ENCODE measurements at places on chromosomes 3 and 15.
A peak's percentile ranks its signal among the peaks of the same experiment; 100 is the strongest.

DNA sequence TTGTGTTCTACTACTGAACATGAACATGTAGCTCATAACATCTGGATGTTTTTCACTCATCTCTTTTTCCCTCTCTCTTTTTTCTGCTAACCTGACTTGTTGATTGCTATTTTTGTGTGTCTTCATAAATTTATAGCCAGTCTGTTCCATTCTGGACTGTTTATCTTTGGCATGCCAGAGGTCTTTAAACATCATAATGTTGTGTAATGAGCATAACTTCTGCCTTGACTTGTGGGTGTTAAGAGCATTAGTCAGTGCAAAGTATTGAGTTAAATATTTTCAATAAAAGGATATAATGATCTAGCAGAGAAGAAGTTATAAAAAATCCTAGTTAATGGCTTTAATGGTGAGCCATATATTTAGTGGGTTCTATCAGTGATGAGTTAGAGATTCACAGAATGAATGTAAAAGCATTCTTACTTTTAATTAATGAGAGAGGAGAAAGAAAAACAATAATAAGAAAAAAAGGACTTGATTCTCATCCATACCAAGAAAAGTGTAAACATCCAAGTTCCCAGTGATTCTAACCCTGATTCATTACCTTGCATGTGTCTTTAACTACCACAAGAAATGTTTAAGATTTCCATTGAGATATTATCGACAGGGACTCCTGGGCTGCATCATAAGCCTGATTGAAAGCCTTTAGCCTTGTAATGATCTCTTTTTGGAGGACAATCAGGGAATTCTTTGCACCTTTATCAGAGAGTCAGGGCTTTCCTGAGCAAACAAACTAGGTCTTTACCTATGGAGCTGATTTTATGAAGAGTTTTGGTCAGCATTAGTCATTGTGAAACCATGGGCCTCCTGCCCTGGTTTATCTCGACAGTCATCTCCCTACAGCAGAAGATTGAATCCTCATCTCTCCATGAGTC is 22.9 kb downstream of the MITF start:
- no peak for DNase-seq

GRCh38 chr3:99952306-99952705 is 134.6 kb downstream of the CMSS1 start:
- DNase-seq, result no peak

DNA sequence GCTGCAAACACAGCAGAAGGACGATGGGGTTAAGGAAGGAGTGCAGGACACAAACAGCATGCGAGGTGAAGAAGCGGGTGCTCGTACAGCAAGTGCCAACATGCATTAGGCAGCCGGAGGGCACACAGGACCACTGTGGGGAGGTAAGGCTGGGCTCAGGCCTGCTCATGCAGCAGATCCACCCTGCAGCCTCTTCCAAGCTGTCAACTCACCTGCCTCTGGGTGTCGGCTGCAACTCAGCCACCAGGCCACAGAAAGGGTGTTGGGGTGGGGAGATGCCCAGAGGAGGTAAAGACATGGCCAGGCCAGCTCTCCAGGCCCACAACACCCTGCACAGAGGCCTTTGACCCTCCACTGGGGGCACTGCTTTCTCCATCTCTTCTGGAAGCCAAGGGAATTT is 44.2 kb downstream of the TGM4 start:
- DNase-seq, result no peak

- no peak for DNase-seq
Observed at GRCh38 chr15:101056366-101057334, 137.5 kb downstream of the LRRK1 start.

DNA sequence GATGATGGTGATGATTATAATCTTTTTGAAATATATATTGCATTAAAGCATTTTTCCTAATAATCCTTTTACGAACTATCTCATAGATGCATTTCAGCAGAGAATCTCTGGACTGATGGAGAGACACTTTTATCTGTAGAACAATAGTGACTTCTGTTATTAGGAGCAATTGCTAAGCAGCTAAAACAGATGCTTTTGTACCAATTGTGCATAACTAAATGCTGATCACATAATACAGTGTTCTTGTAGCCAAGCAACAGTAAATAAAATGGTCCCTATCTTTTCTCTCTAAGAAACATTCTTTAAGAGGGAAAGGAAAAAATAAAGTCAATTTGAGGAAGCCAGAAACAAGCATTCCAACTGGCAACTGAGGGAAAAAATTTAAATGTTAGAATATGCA is 405.8 kb upstream of the GOLIM4 start:
- DNase-seq, result no peak

DNA sequence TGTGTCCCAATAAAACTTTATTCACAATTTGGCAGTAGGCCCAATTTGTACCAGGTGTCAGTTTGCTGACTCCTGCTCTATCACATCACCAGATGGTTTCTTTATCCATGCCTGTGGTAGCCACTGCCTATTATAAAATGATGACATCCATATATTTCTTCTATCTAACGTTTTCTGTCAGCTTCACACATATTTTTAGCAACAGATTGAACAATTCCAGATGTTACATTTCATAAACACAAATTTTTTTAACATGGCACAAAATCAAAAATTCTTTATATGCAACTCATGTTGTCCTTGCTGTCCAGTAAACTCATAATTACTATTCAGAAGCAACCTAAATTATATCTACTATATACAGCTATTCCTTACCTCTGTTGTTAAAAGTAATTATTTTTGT is 1371.6 kb downstream of the NSUN3 start:
- DNase-seq, result no peak

DNA sequence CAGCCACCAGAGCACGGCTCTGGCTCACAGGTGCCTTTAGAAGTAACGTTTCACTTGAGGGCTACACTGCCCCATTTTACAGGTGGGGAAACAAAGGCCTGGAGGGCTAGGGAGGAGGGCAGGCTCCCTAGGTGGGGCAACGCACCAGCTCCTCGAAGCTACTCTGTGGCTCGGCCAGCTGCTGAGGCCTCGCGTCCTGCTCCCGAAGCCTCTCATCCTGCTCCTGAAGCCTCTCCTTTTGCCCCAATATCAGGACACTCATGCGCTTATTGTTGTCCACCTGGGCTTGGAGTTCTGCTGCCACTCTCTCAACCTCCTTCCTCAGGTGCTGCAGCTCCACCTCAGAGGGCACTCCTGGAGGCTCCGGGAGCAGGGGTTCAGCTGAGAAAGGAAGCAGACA is 28.2 kb upstream of the OR4F6 start:
- no peak for DNase-seq

- DNase-seq, result peak; percentile 63
Observed at GRCh38 chr3:73508330-73508954, 116.3 kb downstream of the PDZRN3 start.

DNA sequence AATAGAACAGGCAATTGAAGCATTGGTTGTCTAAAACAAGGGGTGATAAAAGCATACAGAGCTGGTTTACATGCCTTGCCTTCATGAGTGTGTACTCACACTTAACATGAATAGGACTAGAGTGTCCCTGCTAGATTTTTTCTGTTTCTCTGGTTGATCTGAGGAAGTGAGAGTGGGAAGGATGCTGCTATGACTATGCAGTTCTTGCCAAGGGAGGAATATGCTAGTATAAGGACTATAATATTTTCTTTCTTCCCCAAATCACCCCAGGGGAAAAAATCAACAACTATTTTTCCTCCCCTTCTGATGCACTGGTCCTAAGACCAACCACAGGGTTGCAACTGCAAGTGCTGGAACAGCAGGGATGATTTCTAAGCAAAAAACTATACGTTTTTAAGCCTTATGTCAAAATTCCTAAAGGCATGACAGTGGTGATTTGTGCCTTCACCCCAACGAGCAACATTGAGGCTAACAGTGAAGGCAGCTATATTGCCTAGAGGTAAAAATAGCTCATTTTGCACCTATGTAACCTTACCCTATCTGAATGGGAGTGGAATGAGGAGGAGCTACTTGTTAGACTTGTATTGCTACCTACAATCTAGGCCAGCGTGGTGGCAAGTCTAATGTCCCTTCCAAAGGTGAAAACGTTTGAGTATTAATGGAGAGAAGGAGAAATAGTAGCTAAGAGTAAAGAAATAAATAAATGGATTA is 33.5 kb upstream of the USP8 start:
- no peak for DNase-seq

- peak; percentile 87 for DNase-seq
Observed at GRCh38 chr15:90201130-90201943, at the start of gene SEMA4B. Gene SEMA4B (plus strand): TSS chr15:90201330. CDS start chr15:90201579, 249 bp downstream.

DNA sequence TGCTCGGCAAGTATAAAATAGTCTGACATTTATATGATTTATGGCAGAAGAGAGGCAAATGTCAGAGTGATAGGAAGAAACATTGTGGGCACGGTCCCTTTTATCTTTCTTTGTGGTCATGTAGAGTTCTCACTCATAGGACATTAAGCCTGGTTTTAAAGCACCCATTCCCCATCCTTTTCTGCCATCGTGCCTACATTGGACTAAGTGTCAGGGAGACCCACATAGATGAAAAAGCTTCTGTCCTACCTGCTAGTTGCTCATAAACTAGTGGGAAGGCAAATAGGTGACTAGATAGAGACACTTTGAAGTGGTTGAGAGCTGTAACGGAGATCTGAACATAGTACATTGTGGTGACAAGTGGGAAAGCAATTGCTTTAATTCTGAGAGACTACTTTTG is 155.7 kb downstream of the B3GALNT1 start:
- no peak for DNase-seq

- DNase-seq, result no peak
Observed at GRCh38 chr3:71056327-71056726, 527.2 kb downstream of the FOXP1 start.

DNA sequence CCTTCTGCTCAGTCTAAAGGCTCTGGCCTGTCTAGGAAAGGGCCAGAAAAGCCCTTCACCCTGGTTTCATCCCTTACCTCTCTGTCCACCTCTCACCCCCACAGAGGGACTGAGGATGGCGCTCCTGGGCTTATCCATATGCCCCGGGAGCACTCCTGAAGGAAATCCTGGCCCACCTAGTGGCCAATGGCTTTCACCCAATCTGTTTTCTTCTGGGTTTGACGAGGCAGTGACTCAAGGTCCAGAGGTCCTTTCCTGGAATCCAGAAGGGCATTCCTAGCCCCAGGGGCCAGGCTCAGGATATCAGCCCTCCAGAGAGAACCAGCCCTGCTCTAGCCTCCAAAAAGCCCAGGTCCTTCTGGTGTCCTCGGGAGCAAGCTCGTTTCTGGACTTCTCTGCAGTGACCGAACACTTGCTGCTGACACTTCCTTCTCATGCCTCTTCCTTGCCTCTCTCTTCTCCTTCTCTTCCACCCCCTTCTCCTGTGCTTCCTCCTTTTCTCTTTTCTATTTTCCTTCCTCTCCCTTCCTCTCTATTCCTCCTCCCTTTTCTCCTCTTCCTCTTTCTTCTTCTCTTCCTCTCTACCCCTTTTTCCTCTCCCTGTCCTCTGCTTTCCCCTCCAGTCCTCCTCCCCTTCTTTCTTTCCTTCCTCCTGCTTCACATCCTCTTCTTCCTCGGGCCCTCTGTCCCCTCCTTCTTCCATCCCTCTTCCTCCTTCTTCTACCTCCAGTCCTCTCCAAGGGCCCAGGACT is 59.6 kb downstream of the RHCG start:
- DNase-seq, result no peak

GRCh38 chr15:57866149-57866736 is 159.7 kb downstream of the POLR2M start:
- peak; percentile 31 for DNase-seq

DNA sequence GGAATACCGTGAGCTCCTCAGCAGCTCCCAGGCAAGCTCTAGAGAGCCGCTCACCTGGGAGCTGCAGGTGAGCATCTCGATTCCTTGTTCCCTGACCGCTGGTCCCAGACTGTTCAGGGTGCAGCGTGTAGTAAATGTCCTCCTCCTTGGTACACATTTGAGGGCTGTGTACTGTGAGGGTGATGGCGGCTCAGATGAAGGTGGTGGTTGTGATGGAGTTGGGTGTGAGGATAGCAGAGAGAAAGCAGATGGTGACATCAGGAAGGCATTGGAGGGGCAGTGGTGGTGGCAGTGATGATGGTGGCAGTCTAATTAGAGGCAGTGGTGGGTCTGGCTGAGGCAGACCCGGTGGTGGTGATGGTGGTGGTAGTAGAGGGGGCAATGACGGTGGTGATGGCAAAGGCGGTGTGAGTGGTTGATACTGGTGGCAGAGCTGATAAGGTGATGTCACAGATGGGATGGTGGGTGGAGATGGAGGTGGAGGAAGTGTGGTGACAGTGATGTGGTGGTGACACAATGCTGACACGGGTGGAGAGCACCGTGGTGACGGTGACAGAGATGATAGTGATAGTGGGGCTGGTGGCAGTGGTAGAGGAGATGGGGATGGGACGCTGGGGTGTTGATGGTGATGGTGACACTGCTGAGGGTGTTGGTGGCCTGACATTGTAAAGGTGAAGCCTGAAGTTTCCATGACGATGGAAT is at the start of gene DNAJB8:
Gene DNAJB8, minus strand, starts transcription at position 51 of the 702 bp plus-strand sequence. CDS start 3,645 bp downstream, outside the sequence.
- no peak for DNase-seq

DNA sequence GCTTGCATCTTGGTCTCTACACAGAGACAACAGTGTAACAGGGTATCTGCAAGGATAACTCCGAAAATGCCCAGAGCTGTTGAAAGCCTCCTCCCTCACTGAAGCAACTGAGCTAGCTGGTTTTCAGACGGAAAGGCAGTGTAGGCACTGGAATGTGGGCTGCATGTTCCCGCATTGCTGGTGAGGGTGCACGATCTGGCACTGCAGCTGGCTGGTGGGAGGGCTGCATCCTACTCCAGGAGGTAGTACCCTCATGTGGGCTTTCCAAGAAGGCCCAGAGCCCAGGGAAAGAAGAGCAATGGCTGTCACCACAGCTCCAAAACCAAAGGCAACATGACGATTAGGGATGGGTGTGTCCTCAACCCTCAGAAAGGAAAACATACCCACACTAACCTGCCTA is 28.7 kb upstream of the RPS17 start:
- no peak for DNase-seq

DNA sequence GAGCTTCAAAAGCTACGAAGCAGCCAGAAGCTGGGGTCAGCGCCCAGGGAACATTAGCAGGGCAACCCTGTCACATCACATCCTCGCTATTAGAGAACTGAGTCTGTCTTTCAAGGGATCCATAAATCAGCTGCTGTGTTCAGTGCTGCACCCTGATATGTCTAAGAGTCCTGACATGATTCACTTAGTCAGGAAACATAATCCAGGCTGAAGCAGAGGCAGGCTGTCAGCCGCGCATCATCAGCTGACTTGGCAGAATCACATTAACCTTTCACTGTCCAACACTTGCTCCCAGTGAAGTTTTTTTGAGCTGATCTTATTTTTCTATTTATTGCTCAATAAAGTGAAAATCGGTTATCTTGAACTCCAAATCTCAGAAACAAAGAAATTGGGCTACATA is 23.5 kb downstream of the MYH15 start:
- DNase-seq, result peak; percentile 79

GRCh38 chr3:160629491-160629890 is 47.5 kb upstream of the ARL14 start:
- no peak for DNase-seq

GRCh38 chr15:33946152-33946551 is 22.1 kb upstream of the CHRM5 start:
- DNase-seq, result no peak

- no peak for DNase-seq
Observed at GRCh38 chr15:38796589-38796988, 232.0 kb upstream of the RASGRP1 start.

Data from retina (tissue), 1 donor.